CD8-positive, alpha-beta memory T cell (primary cell): ENCODE measurements at places on chromosomes 4 and X.

- H3K27me3 ChIP-seq = no peaks in the 10 kb centered on the region
- no peaks in the 10 kb centered on the region for H3K4me1 ChIP-seq
- H3K36me3 ChIP-seq = no peaks in the 10 kb centered on the region
These were observed 94.1 kb downstream of the DRD5 start for GRCh38 chr4:9875516-9875915.

GRCh38 chr4:74475091-74475800 is 30.3 kb downstream of the AREG start:
- H3K27ac ChIP-seq = no peak overlapping the region
- no peaks in the 10 kb centered on the region for H3K36me3 ChIP-seq
- H3K4me1 ChIP-seq = no peaks in the 10 kb centered on the region
- no peaks in the 10 kb centered on the region for H3K27me3 ChIP-seq
- no peak for DNase-seq

DNA sequence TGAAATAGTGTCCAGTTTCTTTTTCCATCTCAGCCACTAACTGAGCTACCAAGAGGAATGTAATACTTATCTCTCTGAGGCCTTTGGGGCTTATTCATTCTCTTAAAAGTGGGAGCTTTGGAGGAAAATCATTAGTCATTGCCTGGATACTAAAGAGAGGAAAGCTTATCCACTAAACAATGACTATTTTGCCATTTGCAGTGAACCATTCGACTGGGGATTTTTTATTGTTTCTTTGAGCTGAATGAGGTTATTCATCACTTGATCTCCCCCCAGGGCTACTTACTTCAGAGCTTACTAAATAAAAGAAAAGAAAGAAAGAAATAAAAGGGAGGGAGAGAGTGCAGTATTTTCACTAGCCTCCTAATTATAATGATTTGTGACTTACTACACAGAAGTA is 1329.5 kb upstream of the TENM3 start:
- H3K36me3 ChIP-seq = no peaks in the 10 kb centered on the region
- H3K4me3 ChIP-seq = no peak overlapping the region
- H3K27ac ChIP-seq = no peak overlapping the region
- no peaks in the 10 kb centered on the region for H3K4me1 ChIP-seq
- no peak for DNase-seq

DNA sequence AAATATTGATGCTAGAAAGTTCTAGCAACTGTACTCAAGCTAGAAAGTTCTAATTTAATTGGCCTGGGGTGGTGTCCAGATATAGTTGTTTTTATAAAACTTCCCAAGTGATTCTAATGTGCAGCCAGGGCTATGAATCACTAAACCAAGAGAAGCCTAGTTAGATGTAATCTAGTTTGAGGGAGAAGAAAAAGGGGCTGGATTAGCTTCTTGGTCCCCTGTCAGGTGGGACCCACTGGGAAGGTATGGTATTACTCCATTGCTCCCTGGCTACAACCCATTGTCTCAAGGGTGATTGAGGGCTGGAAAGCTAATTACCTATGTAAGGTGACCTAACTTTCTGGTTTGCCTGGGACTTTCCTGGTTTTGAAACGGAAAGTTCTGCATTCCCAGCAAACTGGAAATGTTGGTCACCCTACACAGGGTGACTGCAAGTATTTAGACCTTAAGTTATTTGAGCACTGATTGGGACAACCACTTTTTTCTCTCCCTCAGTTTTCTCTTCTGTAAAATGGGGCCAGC is 23.9 kb upstream of the MSN start:
- no peaks in the 10 kb centered on the region for H3K27me3 ChIP-seq
- H3K4me3 ChIP-seq = no peak overlapping the region
- no peaks in the 10 kb centered on the region for H3K4me1 ChIP-seq
- DNase-seq = no peak
- no peaks in the 10 kb centered on the region for H3K36me3 ChIP-seq

DNA sequence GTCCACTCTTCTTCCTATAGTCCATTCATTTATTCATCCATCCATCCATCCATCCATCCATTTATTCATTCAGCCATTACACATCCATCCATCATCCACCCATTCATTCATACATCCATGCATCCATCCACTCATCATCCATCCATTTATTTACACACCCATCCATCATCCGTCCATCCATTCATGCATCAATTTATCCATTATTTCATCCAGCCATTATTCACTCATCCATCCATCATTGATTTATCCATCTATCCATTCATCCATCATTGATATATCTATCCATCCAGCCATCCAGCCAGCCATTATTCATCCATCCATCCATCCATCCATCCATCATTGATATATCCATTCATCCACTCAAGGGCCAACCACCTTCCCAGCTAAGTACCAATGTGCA is 12.7 kb downstream of the CPZ start:
- DNase-seq = no peak
- H3K27ac ChIP-seq = no peak overlapping the region
- no peaks in the 10 kb centered on the region for H3K4me1 ChIP-seq
- H3K4me3 ChIP-seq = no peak overlapping the region
- H3K27me3 ChIP-seq = no peaks in the 10 kb centered on the region

GRCh38 chr4:52957835-52958631 is 95.9 kb downstream of the RASL11B start:
- no peaks in the 10 kb centered on the region for H3K4me1 ChIP-seq
- no peak for DNase-seq
- H3K27me3 ChIP-seq = no peaks in the 10 kb centered on the region
- no peak overlapping the region for H3K27ac ChIP-seq
- H3K36me3 ChIP-seq = no peaks in the 10 kb centered on the region

- H3K36me3 ChIP-seq = no peaks in the 10 kb centered on the region
- H3K27ac ChIP-seq = no peak overlapping the region
- peaks cover 14% of the 10 kb centered on the region for H3K4me1 ChIP-seq
- H3K27me3 ChIP-seq = no peaks in the 10 kb centered on the region
- H3K4me3 ChIP-seq = no peak overlapping the region
- DNase-seq = no peak
These were observed 191.4 kb downstream of the TSPAN5 start for GRCh38 chr4:98466868-98467599.

DNA sequence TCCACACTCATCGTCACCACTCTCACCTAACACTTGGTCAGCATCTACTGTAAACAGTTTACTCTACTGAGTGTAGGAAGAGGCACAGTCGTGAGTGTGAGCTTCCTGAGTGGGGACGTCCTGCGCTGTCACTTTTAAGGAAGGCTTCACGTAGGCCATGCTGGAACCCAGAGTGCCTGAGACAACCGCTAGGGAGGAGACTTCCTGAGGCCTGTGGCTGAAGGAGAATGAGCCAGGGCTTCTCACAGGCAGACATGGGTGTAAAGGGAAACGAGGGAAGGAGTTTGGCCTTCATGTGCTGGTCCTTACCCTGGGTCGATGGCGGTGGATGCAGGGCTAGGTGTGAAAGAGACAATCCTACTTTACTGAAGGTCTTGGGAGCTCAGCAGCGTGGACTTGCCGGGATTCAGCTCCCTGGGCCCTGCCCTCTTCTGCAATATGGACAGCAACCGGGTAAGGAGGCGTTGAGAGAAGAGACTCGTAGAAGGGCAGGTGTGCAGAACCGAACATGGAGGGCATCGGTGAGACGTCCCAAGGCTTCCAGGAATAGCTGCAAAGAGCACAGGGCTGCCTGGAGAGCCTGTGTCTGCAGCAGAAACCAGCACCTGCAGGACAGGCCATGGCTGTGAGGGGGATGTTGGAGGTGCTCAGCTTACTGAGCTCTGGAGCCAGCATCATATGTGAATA is 48.7 kb upstream of the TLR3 start:
- H3K4me3 ChIP-seq = no peak overlapping the region
- DNase-seq = no peak
- no peaks in the 10 kb centered on the region for H3K27me3 ChIP-seq

- no peak overlapping the region for H3K4me3 ChIP-seq
- H3K27ac ChIP-seq = no peak overlapping the region
- no peak for DNase-seq
- H3K27me3 ChIP-seq = no peaks in the 10 kb centered on the region
These were observed 7.3 kb downstream of the TAPT1 start for GRCh38 chr4:16218950-16219349.
